Ascending aorta (tissue), 2 donors: ENCODE measurements at places on chromosomes 7 and 10.

- DNase-seq = no peak
Measured at GRCh38 chr7:115058726-115059125, 136.8 kb downstream of the MDFIC start.

- no peak for DNase-seq
Measured at GRCh38 chr7:92427193-92427592, 20.1 kb upstream of the GATAD1 start.

DNA sequence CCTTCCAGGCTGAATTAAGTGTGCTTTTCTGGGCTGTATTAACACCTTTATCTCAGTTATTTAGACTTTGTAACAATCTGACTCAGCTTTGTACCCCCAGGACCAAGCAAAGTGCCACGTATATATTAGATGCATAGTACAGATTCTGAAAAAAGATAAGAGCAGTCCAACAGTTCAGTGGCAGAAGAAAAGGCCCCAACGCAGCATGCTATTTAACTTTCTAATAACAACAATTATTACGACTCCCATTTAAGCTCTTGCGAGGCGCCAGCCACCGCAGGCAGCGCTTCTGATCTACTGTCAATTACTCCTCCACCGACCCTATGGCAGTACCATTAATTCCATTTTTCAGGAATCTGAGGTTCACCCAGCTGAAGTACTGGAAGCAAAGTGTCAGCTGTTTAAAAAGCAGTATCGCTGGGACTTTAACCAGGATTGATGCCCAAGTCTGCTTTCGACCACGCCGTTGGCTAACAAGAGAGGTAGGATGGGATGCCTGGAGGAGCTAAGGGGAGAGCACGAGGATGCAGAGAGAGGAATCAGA, 638 bp downstream of the LIPA start:
- no peak for DNase-seq

DNA sequence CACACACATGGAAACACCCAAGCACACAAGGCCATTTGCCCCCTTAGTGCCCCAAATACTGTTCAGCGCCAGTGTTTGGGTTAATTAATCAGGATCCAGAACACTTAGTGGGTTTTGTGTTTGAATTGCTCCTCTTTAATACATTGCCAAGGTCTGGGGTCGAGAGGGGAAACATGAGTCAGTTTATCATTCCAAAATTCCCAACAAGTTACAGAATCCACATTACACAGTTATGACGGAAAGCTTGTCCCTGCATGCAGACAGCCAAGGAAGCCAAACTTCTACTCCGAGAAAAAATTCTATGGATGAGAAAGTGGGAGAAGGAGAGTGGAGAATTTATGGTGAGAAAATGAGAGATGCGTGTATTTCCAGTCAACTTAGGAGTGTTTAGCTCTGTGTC, 189.0 kb downstream of the NPSR1 start:
- DNase-seq = no peak

GRCh38 chr7:24755541-24756407, 1.5 kb downstream of the GSDME start:
- DNase-seq = no peak

GRCh38 chr7:192701-193480, 520 bp downstream of the FAM20C start:
- DNase-seq = no peak

DNA sequence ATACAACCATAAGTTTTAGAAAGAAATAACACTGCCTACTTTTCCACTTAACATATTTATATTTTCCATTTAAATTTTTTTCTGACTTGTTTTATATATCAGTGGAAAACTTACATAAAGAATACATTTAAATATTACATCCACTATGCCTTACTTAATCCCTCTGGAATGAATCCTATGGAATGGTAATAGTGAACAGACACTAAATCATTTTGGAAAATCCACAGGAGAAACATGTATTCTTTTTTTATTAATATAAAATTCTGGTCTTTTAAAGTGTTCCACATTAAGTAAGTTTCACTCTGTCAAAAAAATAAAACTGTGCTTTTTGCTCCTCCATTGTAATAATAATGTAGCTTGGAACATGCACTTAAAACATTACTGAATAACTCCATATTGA, 236.8 kb upstream of the LRRN3 start:
- DNase-seq = no peak

DNA sequence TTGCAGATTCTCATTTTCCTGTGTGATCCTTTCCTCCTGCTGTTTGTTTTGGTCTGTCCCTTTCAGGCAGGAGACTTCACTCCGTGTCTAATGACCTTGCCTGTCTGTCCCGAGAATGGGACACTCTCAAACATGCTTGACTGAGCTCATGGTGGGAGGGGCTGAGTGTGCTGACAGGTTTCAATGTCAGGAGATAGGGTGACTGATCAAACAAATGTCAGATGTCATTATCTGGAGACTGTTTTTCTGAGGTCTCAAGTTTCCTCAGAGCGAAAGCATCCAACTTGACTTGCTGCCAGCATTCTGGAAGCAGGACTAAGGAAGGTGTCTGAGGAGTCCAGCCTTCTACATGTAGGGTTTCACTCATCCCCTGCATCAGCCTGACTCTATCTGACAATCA, 228.8 kb upstream of the KIAA1217 start:
- DNase-seq = no peak

DNA sequence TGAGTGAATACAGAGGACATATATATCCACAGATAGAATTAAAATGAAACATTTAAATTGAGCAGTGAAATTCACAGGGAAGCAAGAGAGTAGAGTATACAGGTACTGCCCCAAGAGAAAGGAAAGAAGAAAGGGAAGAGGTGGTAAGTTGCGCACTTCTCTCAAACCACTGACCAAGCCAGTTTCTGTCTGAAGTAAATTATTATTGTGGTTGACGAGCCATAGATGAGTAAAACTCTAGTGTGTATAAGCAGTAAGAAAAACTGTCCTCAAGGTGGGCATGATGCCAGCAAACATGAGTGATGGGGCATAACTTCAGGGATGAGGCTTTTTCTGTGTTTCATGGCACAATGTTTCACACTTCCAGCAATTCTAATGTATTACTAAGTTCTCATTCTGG, 4.4 kb upstream of the BET1 start:
- DNase-seq = no peak

- DNase-seq = no peak
Measured at GRCh38 chr10:125505648-125506047, 177.3 kb downstream of the TEX36 start.

DNA sequence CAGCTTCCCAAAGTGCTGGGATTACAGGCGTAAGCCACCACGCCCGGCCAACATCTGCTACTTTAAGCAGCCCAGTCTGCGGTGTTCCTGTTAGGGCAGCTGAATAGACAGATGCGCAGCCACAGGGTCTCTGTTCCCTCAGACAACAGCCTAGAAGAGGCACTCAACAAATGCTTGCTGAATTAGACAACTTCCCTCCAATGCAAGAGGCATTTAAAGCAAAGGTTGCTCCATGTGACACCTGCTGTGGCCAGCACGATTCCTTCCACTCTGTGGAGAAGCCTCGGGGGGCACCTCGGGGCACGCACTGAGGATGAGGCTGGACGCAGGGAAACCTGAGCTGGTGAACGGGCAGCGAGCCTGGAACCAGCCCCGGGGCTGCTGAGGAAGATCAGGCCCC, 237.8 kb downstream of the MAD1L1 start:
- no peak for DNase-seq

- DNase-seq = no peak
Measured at GRCh38 chr7:48154792-48155413, 16.4 kb upstream of the ABCA13 start.

GRCh38 chr10:116886772-116887171, 37.5 kb downstream of the ENO4 start:
- no peak for DNase-seq

- peak; percentile 61 for DNase-seq
Measured at GRCh38 chr10:97584060-97584797, at the start of gene HOGA1. Gene HOGA1 (plus strand): TSS chr10:97584389. CDS start chr10:97584704, 315 bp downstream.

GRCh38 chr7:2732959-2733584, 45.1 kb downstream of the AMZ1 start:
- no peak for DNase-seq

DNA sequence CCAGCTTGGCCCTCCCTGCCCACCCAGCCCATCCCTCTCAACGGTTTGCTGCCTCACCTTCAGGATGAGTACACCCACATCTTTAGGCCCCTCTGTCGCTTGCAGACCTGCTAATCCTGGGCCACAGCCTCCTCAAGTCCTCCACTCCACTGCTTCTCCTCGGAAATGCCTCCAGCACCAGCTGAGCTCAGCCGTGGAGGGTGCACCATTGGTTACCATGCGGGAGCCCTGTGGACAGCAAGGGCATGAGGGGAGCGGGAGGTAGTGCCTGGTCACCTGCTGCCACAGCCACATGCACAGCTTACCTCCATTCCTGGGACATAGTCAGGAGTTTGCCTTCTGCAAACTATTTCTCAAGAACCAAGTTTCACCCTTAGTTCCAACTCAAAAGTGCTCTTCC, 286.3 kb upstream of the ZMIZ1 start:
- no peak for DNase-seq

DNA sequence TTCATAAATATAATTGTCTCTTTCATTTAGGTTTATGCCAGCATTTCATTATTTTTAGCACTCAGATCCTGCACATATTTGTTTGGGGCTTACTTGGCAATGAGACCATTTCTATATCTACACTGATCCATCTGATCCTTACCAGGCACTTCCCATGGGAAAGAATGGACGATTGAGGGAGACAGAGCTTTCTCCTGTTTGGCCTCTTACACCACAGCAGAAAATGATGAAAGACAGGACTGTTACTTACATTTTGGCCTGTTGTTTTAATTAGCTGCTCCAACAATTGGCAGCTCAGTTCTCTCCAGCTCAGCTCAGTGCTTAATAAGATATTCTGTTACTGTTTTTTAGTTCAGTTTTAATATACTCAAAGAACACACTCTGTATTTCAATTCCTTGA, 77.6 kb upstream of the RSU1 start:
- DNase-seq = no peak

GRCh38 chr10:12814166-12814565, 187.3 kb downstream of the CCDC3 start:
- DNase-seq = no peak

GRCh38 chr7:80478683-80479082, 33.2 kb downstream of the GNAT3 start:
- DNase-seq = no peak

DNA sequence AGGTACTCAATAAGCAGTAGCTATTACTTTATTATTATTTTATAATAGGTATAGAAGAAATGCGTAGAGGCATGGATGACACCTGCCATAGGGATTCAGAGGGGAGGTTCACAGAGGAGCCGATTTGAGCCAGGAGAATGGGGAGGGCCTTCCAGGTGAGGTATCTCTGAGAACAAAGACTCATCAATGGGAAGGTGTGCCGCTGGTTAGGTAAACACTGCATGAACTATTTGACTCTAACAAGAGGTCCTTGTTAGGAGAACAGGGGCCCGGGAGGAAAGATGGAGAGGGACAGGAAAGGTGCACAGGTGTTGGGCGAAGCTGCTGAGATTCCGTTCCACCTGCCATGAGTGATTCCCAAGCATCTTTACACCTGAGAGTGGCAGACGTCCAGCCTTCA, 41.8 kb upstream of the TMEM273 start:
- DNase-seq = no peak

- no peak for DNase-seq
Measured at GRCh38 chr10:71644307-71645180, 75.0 kb downstream of the C10orf105 start.

GRCh38 chr7:47600199-47601118, 18.5 kb upstream of the TNS3 start:
- DNase-seq = no peak

DNA sequence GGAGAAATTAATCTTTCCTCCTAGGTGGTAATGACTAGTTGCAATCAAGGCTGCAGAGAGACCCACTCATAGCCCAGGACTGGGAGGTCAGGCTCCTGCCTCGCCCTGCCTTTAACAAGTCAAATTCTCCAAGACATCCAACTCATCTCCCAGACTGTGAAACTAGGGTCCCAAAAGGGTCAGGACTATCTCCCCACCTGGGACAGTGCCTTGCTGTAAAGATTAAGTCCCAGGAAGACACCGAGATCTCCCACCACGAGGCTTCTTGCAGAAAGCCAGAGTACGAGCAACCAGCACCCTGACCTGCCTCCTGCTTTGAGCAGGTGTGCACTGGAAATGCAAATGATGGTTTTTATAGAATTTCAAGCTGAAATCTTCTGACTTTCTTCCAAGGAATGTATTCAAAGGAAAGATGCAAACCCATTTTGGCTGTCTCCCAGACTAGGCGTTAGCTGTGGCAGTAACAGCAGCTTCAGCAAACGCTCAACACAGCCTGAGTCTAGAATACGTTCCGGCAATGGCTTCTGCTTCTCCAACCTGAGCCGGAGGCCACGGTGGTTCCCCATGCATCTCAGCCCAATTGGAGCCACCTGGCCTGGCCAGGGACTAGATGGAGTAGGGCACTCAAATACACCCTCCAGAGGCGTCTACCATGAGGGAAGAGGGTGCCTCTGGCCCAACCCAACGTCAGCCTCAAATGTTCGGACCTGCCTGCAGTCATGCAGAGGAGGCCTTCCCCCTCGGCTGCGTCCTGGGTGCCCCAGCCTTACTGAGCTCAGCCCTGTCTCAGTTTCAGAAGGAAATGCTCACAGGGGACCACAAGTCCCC, 170.4 kb downstream of the PRKAG2 start:
- no peak for DNase-seq

DNA sequence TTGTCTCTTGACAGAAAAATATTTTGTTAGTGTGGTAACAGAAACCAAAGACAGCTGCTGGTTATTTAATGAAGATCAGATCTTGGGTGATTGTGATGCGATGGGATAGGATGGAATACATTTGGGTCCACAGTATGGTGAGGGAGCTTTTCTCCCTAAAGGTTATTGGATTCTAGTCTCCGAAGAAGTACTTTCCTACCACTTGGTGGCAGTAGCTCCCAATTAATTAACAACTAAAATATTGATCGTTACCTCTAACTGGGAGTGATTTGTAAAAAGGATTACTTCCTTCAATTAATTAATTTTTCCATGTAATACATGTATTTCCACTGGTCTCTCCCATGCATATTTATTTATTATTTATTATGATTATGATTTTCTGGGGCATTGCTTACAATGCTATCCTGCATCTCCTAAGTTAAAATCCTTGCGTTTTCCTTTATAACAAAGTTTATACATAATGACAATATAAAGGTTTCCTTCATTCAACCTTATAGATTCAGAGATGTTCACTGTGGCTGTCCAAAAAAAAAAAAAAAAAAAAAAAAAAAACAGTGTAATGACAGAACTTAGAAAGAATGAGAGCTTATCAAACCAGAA, 25.6 kb downstream of the TMEM196 start:
- no peak for DNase-seq
